ENCODE measurements at places on chromosomes 12 and 14. TPM values are rescaled to one million over a fixed set of nuclear protein-coding genes. Genes with fewer than 3 reads are reported as not detected.

DNA sequence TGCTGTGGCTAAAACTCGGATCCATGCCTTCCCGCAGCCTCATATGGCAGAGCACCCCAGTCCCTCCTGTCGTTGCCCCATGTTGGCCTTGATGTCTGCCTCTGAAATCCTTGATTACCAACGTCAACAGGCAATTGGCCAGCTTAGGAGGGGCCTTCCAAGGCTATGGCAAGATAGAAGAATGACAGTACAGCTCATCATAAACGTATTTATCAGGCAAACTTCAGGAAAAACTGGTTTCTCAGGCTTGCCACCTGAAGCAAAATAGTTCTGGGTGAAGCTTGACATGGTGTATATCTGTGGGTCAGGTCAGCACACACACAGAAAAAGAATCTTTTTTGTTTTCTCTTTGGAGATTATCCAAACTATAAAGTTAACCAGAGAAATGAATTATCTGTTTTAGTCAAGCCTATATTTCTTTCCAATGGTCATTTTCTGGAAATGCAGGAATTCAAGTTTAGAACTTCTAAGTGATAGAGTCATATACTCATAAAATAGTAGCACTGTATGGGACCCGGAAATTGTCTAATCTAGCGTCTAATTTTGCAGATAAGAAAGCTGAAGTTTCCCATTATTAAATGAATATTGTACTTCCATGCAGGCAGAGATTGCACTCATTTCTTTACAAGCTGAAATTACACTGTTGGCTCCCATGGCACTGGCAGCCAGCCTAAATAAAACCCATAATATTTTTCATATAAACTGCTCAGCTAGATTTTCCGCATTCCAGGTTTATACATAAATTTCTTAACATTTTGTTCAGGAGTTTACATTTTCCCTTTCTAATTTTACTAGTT, 24.4 kb upstream of the DUSP16 start:
- DNase-seq = no peak

GRCh38 chr12:108939594-108939993, 59.7 kb downstream of the DAO start:
- DNase-seq = no peak

The MYH6 gene
- 0.09 TPM for total RNA-seq

GRCh38 chr14:21802441-21802840, 128.8 kb upstream of the OR4E1 start:
- no peak for DNase-seq

DNA sequence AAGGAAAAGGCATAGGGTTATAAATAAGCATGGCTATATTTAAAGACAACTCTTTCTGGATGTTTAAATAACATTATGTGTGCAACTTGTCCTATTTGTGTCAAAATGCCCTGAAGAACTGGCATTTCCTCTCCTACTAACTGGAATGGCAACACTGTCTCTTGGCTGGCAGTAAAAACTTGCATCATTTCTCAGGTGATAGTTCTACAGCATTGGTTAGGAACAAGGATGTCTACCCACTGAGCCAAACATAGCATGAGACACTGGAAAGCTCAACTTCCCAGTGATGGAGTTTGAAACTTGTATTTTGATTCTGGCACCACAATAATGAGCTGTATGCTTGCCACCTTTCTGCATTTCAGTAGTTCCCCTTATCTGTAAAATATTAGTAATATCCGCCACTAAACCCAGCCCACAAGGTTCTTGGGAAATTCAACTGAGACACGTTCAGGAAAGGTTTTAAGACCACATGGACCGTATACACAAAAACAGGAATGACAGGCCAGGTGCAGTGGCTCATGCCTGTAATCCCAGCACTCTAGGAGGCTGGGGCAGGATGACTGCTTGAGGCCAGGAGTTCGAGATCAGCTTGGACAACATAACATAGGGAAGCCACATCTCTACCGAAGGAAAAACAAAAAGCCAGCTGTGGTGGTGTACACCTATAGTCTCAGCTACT, 5.1 kb downstream of the SLC38A2 start:
- DNase-seq = no peak

The CLEC6A gene
- not detected for total RNA-seq

DNA sequence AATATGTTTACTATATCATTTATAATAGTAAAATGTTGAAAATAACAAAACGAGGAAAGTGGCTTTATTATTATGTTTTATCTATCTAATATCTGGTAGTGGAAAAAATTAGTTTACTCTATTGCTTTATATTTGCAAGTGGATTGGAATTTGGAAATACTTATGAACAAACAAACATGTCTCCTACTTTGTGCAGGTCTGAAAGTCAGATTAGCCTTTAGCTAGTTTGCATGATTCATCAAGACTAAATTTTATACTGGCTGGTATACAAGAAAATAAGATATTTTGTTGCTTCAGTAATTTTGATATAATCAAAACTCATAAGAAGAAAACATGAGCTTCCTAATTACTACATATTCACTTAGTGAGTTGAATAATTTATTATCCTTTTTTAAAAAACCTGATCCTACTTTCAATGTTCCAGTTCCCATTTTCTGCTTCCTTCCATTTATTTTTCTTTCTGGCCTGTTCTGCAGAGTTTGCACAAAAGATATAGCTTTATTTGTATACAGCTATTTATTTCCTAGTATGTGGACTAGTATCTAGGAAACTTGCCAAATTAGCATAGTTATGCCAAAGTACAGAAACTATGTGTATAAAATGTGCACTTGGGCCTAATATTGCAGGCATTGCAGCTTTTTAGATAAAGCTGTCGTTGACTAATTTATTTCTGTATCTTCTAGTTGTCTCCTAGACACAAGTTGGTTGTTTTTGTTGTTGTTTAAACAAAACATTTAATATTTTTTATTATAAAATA, 122.0 kb downstream of the AKAP6 start:
- DNase-seq = no peak

The PGF gene
- 0.29 TPM for total RNA-seq

DNA sequence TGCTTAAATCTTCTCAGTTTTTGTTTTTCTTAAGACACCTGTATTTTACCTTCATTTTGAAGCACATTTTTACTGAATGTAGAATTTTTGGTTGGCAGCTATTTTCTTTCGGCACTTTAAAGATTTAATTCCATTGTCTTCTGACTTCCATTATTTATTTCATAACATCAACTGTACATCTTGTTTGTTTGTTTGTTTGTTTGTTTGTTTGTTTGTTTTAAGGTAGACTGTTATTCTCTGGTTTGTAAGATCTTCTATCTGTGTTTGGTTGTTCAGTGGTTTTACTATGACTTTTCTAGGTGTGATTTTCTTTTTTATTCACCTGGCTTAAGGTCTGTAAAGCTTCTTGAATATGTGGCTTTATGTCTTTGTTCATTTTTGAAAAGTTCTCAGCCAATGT, 61.9 kb downstream of the IFT81 start:
- DNase-seq = no peak

GRCh38 chr14:75769047-75769685, 108.1 kb downstream of the TTLL5 start:
- no peak for DNase-seq

DNA sequence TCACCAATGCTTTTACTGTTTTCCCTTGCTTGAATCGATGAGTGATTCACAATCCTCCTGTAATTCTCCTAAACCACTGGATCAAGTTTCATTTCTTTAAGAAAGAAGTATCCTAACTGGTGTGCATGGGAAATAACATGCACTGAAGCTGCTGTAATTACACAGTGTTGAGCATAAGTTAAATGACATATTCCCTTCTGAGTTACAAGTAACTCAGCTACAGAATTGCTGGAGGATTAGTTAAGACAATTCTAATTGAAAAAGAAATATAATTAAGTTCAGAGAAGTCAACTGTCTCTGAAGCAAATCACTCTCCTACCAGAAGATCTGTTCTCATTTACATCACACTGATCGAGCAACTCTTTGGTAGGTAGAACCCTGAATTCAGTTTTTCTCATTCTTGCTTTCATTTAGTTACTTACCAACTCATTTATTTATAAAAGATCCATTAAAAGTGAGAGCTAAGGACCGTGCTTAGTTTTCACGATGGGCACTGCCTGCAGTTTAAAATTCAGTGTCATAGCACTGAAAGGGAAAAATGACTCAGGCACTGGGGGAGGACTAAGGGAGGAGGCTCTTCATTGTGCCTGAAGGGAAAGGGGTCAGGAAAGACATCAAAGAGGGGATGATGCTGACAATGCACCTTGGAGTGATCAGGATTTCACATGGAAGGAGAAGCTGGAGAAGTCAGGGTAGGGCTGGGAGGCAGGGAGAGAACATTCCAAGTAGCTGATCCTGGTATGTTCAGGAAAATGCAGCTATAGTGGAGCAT, 327.2 kb downstream of the EMP1 start:
- no peak for DNase-seq

GRCh38 chr12:122199484-122200355, 3.8 kb upstream of the B3GNT4 start:
- no peak for DNase-seq

The EIF2B2 gene
- 66.7 TPM for total RNA-seq

- DNase-seq = no peak
Observed at GRCh38 chr12:114735680-114736374, 51.9 kb upstream of the TBX3 start.

The MORN3 gene
- 2.5 TPM for total RNA-seq

DNA sequence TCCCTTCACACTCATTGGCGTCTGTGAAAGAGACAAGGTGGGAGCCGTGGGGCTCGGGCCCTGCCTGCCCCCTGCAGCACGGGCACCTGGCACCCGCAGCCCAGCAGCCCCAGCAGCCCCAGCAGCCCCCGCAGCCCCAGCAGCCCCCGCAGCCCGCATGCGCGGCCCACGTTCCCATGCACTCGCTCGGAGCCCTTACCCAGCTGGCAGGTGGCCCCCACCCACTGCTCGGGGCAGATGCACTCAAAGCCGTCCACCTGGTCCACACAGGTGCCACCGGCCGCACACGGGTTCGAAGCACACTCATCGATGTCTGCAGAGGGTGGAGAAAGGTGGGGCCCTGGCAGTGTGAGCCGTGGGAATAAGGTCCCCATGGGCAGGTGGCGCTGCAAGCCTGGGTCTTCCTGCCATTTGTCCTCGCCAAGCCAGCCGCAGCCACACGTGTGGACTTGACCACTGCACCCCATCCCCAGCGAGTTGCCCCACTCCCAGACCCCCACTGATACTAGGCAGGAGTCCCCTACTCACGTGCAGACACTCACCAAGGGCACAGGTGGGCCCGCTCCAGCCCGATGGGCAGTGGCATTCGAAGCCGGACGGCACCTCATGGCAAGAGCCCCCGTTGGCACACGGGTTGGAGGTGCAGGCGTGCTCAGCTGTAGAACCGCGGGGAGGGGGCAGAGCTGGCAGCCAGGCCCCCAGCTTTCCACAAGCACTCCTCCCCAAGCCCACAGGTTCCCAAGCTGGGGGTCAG, 17.3 kb downstream of the JAG2 start:
- no peak for DNase-seq

Measured in CD8-positive, alpha-beta memory T cell (primary cell).